ENCODE measurements at places on chromosomes 3 and 15.

DNA sequence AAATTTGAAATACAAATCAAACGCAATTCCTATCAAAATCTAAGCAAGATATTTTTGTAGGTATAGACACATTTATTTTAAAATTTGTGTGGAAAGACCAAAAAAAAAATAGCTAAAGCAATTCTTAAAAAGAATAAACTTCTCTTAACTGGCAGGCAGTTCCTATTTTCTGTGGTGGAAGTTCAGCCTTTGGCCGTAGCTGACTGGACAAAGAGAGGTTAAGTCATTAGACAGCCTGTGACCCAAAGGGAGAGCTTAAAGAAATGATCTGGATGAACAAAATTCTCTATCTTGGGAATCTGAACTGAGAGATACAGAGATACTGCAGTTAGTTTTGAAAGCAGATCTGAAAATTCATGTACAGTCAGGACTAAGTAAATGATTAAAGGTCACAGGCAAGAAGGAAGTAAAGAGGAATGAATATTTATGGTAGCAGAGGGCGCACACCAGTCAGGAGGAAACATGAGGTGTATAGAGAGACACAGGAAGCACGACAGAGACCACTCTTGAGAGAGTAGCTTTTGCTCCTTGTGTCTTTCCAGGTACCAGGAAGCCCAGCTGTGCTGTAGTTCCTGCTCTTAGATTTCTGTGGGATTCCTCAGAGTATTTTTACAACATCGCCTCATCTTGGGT, 57.5 kb downstream of the TPRG1 start:
- DNase-seq, result no peak

- no peak for DNase-seq
Measured at GRCh38 chr15:56254265-56254664, 10.6 kb upstream of the RFX7 start.

DNA sequence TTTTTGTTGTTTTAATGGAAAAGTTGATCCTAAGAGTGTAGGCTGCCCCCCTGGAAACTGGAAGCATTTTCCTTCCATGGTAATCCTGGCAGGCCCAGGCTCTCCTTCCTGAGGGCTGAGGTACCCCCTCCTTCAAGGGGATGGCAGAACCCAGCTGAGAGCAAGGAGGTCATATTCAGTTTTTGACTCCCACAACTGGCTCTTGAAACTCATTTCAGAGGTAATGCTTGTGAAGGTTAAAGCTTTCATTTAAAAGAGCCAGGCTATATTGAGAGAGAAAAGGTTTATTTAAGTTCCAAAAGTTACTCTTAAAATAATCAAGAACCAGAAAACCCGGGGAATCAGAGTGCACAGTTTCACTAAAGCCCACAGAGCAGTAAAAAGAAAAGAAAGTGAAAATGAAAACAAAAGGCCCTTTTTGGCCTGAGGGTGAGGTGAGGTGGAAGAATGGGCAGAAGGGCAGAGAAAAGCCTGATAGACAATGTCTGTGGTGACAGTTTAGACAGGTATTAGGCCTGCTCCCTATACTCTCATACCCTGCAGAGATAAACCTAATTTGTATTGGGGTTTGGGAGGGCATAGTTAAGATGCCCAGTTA, 47.0 kb upstream of the RBP1 start:
- DNase-seq, result no peak

GRCh38 chr3:186506857-186507256, 37.3 kb downstream of the CRYGS start:
- DNase-seq, result no peak

- DNase-seq, result no peak
Measured at GRCh38 chr15:31396881-31397560, 70.4 kb downstream of the KLF13 start.

DNA sequence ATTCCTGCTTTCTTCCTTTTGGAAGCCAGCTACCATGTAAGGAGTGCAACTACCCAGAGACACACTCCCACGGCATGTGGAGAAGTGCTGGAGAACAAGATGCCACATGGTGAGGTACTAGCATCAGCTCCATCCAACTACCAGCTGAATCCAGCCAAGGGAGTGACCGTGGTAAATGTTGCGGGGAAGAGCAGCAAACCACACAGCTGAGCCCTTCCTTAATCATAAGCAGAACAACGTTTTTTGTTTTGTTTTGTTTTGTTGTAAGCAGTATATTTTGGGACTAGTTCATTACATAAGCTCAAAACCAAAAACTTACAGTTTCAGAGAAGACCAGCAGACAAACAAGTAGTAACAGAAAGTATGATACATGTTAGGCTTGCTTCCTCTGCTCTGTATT, 212.6 kb upstream of the ATP10A start:
- DNase-seq, result no peak

DNA sequence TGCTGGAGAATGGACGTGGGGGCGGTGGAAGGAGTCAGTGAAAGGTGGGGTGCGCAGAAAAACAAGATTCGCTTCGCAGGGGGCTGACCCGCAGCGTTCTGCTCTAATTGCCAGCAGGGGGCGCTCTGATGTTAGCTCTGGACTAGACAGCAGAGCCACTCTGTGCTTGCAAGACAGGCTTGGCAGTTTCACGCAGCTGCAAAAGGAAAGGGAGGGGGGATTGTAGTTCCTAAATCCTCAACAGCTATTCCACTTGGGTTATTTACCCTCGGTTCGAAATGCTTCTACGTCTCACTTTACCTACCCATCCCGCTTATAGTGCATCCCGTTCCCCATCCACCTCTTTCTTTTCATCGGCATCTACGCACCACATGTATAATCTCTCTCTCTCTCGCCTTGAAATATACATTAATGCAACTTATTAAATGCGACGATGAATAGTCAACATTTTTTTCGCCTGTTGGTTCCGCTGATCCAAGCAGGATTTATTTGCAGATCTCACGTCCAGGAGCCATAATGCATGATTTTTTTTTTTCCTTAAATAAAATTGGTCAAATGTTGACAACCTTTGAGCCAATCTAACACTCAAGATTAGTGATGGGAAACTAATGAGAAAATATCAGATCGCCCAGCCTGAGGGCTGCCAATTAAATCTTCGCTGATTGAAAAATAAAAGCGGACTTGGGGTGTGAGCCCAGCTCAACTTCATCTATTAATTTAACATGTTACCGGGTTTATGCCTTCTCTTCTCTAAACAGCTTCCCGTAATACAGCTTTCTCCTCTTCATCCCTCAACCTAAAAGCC, 216.4 kb downstream of the MEIS2 start:
- no peak for DNase-seq

DNA sequence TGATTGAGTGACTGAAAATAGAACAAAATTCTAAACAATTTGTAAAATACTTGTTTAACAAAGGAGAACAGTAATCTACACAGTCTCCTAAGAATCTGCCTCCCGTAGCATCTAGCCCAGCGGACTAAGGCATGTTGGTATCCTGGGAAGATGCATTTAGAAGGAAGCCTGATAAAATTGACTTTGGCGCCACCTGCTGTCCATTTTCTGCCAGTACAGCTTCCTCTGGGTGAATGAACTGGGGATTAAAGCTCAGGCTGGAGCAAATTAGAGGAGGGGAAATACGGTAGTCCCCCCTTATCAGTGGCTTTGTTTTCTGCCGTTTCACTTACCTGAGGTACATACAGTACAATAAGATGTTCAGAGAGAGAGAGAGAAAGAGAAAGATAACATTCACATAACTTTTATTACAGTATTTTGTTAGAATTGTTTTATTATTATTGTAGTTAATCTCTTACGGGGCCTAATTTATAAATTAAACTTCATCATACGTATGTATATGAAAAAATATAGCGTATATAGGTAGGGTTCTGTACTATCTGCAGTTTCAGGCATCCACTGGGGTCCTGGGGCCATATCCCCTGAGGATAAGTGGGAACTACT, 191.6 kb downstream of the GAP43 start:
- DNase-seq, result peak; percentile 46

DNA sequence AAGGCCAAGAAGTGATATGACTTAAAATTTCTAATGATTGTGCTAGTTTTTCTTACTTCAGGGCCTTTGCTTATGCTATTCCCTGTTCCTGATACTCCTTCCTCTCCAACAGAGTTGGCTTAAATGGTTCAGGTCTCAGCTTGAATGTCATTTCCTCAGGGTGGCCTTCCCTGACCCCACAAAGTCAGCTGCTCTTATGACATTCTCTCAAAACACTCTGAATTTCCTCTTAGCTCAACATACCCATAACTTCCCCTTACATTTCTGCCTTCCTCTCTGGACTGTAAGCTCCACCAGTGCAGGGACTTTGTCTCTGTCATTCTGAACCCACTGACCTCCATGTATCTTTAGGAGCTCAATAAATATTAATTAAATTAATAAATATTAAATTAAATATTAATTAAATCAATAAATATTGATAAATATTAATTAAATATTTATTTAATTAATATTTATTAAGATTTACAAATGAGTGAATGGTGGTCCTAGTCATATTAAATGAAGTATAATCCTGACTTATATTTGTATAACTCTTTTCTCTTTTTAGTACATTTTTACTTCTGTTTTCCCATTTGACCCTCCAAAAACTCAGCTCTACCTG, 17.9 kb upstream of the TMCC1 start:
- no peak for DNase-seq

DNA sequence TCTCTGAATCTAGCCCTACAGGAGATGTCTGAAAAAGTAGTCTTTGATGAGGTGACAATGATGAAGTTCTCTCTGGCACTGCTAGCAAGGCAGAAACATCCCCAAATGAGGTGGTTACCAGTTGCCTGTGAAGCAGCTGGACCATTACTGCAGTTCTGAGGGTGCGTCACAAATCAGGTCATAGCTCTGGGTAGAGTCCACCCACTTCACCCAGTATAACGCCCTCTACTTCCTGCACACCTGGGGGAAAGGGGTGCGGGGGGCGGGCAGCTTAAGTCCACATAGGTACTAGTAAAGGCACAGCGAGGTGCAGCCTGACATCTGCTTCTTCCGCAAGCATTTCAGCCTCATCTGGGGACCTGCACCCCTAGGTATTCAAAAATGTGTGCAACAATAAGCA, 13.4 kb upstream of the SATB1 start:
- DNase-seq, result peak; percentile 39

- DNase-seq, result no peak
Measured at GRCh38 chr3:66525771-66526170, 24.9 kb upstream of the LRIG1 start.
